Esophagus muscularis mucosa (tissue), 4 donors: ENCODE measurements at places on chromosomes 5 and 9.

DNA sequence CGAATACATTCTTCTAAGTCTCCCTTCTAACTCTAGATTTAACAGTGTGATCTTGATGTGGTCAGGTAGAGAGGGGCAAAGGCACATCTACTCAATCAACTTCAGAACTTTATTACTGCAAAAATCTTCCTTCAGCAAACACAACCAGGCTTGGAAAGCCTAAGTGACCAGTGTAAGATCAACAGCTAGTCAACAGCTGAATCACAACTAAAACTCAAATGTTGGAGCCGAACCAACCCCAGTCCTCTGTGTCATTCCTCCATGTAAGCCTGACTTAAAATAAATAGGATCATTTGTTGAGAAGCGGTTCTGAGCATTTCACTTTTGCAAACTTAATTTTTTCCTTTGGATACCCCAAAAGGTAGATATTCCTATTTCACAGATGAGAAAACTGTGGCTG is 352.7 kb downstream of the EBF1 start:
- no peak for DNase-seq

- no peak for DNase-seq
Observed at GRCh38 chr9:38447703-38448102, 23.4 kb upstream of the IGFBPL1 start.

GRCh38 chr5:149616727-149617285 is 35.5 kb downstream of the ARHGEF37 start:
- no peak for DNase-seq

- no peak for DNase-seq
Observed at GRCh38 chr9:104923289-104923688, 4.7 kb downstream of the ABCA1 start.

GRCh38 chr9:6703898-6704639 is 53.7 kb upstream of the KDM4C start:
- DNase-seq = no peak

DNA sequence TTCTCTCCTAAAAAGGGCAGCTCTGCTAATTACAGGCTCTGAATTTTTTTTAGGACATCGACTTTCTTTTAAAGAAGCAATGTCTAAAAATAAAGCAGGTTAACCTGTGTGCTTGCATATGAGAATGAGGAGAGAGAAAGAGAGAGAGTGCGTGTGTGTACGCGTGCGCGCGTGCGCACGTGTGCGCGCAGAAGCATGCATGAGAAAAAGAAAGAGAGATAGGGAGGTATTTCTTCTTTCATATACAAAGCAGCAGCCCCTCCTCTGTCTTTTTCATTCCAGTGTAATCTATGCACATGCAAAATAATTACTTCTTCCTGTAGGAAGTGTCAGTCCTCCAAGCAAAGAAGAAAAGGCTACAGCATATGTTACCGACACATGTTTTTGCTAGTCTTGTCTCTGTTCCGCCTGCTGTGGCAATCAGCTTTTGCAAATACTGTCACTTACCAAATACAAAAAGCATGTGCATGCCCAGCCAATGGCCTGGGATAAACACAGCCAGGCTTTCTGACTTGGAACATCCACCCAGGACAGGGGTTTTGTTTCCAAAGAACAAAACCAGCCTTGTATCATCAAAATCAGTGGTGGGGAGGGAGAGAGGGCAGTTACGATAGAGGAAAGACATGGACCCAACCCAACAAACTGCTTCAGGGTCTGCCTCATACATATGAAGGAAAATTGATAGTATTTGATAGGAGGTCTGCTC is 252.3 kb upstream of the SLC24A2 start:
- no peak for DNase-seq

DNA sequence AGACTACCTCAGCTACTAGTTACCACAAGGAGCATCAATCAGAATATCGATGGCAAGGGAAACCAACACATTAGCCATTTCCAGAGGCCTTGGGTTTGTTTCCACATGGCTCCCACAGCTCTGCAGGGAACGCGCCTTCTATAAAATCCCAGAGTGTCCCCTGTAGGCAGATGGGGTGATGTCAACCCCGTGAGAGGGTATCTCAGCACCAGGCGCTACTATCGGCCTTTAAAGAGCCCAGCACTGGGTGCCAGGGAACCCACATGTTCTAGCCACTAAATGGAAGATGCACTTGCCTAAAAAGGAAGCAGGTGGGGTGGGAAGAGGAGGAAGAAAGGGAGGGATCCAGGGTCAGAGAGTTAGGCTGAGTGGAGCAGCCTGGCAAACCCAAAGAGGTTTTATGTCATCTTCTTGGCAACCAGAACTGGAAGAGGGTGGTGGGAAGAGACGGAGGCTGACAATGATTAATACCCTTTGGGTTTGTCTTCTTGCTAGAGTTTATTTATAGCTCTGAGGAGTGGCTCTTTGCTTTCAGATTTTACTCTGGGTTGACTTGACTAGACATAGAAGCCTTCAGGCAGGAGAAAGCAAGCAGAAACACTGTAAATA is 19.9 kb downstream of the MACROH2A1 start:
- no peak for DNase-seq

- DNase-seq = no peak
Observed at GRCh38 chr5:170070556-170071412, 34.9 kb upstream of the FOXI1 start.
